ENCODE measurements at places on chromosomes 1 and 21.

DNA sequence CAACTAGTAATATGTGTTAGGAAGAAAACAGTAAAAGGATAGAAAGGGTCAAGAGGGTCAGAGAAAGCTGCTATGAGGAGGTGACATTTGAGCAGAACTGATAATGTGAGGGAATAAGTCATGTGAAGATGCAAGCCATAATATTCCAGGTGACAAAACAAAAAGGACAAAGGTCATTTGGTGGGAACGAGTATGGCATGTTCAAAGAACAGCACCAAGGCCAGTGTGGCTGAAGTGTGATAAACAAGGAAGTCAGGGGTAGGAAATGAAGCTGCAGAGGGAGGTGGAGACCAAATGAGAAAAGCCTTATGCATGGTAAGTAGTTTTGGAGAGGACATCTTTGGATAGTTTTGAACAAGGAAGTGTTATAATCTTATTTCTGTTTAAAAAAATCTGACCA is 46.7 kb downstream of the LPGAT1 start:
- no peak for DNase-seq

DNA sequence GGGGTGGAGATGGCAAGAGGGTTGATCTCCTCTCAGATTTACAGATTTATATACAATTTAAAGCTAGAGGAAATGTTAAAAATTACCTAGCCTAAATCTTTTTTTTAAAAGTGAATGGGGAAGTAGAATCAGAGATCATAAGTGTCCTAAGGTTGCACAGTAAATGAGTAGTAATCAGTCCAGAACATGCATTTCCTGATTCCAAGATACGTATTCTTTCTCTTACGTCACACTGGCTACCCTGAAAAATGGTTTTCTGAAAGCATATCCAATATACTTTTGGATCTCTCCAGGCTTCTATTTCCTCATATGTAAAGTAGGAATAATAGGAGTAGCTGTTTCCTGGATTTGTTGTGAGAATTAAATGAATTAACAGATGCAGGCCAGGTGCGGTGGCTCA is 11.7 kb downstream of the GADD45A start:
- no peak for DNase-seq

GRCh38 chr1:234603221-234604204 is 6.5 kb downstream of the IRF2BP2 start:
- no peak for DNase-seq

GRCh38 chr1:186985889-186986491 is 157.2 kb downstream of the PLA2G4A start:
- no peak for DNase-seq

DNA sequence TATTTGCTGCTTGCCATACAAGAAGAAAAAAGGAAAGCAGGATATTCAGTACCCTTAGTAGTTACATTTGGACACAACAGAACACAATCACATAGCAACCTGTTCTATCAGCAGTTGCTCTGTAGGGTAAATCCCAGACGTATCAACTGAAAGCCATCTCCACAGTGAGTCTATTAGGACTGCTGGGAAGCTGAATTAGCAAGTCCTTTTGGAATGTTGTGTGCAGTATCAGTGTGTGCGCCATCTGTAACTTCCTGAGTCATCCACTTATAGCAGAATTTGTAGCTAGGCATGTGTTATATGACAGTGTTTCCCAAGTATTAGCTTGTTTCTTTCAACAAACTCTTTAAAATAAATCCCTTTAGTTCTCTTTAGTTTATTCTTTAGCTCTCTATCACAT is 21.3 kb downstream of the CCDC30 start:
- DNase-seq: peak; percentile 97

DNA sequence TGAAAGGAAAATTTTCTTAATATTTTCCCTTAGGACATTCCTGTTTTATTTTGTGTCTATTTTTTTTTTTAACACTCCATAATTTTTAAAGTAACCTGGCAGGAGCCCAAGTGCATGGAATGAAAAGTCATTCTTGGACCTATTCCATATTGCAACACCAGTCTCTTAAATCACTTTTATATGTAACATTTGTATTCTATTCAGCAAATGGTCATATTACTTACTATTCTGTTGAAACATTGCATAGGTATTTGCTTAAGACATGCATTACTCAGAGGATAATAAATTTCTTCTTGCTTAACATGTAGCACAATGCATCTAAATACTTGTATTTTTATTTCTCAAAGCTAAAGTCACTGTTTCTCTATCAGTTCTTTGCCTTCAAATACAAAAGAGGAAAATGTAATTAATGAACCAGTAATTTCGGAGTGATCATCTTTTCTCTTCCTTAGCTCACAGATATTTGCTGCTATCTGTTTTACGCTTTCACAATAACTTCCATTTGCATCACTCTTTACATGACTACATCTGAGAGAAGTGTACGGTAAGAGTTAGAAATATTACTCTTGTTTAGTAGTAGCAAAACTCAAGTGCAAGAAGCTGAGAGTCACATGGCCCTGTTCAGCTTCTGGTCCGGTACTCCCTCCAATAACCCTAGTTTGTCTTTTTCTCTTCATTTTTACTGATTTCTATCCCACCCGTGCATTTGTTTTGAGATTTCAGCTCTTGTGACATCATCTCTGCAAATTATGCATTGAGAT is 394.8 kb downstream of the USP25 start:
- peak; percentile 84 for DNase-seq

- DNase-seq: no peak
Measured at GRCh38 chr1:53121319-53122172, 20.9 kb downstream of the SLC1A7 start.

- peak; percentile 64 for DNase-seq
Measured at GRCh38 chr1:23810818-23811540, 10.4 kb upstream of the GALE start.

GRCh38 chr1:189693140-189693539 is 784.5 kb downstream of the BRINP3 start:
- DNase-seq: no peak

DNA sequence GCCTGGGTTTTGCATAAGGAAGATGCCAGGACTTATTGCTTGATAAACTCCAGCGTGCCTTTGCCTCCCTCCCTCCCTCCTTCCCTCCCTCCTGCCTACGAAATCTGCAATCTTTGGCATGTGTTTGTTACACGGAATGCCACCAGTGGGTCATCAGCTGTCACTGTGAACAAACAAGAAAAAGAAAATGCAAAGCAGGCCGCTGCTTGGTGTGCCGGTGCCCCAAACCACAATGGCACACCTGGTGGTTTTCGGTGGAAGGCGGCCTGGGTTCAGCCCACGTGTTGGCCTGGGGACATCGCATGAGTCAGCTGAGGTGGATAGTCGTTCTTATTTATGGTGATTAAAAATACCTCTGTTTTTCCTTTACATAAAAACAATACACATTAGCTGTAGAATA is 16.3 kb upstream of the IFNLR1 start:
- no peak for DNase-seq

GRCh38 chr1:225757927-225758656 is 19.5 kb upstream of the SRP9 start:
- DNase-seq: no peak
